ENCODE measurements at places on chromosomes 3 and 15.

DNA sequence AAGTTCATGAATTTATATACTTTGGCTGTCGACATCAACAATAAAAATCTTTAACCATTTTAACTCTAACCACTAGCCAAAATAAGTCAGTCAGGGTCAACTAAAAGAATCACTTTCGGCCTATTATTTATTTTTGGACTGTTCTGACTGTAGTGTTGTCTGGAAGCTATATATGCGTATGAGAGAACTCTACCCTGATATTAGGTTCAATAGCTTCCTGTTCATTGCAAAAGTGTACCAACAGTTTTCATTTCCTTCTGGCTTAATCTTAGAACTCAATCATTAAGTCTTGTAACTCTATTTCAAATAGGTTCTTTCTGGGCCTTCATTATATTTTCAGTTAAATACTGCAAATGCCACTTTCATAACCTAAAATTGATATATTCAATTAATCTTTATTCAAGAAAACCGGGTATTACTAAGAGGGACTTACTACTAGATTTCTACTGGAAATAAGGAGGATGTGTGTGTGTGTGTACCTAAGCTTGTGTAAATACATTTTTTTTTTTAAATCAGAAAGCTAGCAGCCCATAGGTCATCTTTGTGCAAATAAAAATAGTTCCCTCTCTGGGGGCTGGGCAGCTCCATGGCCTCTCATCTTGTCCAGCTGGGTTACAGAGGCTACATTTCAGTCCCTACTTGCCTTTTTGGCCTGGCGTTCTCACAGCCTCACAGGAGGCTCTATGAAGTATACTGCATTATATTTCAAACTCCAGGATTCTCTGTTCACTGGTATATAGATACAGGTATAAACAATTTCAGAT, 5.8 kb downstream of the SERPINI2 start:
- DNase-seq = no peak

- DNase-seq = no peak
These were observed 62.9 kb downstream of the FNDC3B start for GRCh38 chr3:172102123-172102882.

- no peak for DNase-seq
These were observed 3.0 kb downstream of the ZNF770 start for GRCh38 chr15:34984889-34985630.

- no peak for DNase-seq
These were observed 62.9 kb upstream of the ULK4 start for GRCh38 chr3:42024591-42025351.

GRCh38 chr3:157132341-157132740, 27.6 kb downstream of the CCNL1 start:
- DNase-seq = no peak

DNA sequence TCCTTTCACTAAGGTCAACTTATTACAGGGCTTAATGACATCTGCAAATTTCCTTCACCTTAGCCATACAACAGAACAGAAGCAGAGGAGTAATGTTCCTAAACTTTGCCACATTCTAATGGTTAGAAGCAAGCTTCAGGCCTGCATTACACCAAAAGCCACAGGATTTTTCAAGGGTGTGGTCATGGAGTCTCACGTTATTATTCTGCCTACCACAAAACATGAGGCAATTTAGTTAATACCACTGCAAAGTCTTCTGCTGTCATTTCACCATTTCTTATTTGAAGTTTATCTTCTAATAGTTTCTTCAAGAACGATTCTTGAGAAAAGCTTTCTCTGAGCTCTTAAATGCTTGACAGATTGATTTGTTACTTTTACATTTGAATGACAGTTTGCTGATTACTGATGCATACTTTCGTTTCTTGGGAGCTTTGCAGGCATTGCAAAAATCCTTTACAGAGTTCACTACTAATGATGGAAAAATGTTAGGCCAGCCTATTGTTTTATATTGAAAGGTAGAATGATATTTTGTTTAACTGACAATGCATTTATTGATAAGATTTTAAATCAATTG, 1257.1 kb downstream of the NSUN3 start:
- DNase-seq = no peak

GRCh38 chr3:176734146-176734545, 463.1 kb downstream of the TBL1XR1 start:
- DNase-seq = no peak

Data from NCI-H1092 treated with DMSO at 0.1 percent for 48 hours (cell line).